ENCODE measurements at places on chromosomes 4 and X.
A peak's percentile ranks its signal among the peaks of the same experiment; 100 is the strongest.

DNA sequence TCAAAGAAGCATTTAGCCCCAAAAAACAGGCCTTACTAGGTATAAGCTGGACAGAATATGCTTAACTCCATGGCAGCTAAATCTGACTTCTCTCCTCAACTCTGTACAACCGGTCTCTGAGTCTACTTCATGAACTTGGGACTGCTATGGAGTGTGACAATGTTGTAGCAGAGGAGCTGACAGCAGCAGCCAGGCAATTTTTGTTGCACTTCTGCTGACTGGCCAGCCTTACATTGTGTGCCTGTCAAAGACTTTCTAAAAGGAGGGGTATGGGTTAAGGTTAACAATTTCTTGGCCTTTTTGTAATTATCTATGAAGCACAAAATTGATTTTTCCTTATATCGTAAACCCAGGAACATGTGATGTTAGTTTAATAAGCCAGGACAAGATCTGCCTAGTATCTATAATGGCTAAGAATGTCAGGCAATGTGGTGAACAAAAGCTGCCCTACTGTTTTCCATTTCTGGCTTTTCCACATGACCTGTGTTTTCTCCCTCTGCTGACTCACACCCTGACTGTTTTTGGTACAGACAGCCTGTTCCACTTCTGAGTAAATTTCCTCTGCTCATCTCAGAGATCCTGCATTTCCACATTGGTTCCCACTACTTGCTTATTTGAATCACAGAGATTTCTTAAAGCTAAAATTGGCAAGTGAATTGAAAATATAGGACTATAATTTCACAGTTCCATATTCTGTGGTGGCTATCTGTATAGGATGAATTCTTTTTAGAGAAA is 9.3 kb downstream of the NOX1 start:
- DNase-seq = no peak

- no peak for DNase-seq
Observed at GRCh38 chr4:52951016-52951415, 88.9 kb downstream of the RASL11B start.

DNA sequence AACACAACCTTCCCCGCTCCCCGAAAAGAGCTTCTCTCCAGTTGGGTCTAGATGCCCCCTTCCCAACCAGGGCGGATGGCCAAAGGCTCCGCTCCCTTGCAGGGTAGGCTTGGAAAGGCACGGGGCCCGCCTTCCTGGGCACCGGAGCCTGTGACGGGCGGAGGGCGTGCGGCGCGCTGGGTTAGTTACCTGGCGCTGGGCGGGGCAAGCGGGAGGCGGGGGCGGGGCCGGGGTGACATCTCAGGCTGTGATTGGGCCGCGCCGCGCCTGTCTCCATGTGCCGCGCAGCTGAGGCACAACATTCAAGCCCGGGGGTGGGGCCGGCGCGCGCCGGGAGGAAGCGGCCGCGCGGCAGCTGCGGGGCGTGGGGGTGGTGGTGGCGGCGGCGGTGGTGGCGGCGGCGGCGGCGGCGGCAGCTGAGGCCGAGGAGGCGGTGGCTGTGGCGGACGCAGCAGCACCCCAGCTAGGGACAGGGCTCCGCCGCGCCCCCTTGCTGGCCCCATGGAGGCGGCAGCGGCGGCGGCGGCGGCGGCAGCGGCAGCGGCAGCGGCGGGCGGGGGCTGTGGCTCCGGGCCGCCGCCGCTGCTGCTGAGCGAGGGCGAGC is at the start of gene REPS2:
TSS of gene REPS2 (plus strand) at position 298 of the 604 bp plus-strand sequence. CDS start at position 502, 204 bp downstream.
- peak; percentile 98 for DNase-seq

DNA sequence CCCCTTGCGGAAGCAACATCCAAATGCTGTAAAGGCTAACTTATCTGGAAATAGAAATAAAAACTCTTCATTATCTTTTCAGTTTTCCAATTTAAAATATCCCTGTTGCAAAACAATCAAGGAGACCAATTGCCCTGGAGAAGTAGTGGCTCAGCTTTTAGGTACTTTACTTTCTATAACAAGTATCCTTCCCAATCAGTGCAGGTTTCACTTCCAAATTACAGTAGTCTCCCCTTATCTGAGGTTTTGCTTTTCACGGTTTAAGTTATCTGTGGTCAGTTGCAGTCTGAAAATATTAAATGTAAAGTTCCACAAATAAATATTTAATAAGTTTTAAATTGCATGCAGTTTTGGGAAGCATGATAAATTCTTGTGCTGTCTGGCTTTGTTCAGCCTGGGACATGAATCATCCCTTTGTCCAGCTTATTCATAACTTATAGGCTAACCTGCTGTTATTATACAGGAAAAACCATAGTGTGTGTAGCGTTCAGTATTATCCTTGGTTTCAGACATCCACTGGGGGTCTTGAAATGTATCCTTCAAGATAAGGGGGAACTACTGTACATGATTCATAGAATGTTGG is 973.1 kb upstream of the GRID2 start:
- no peak for DNase-seq

DNA sequence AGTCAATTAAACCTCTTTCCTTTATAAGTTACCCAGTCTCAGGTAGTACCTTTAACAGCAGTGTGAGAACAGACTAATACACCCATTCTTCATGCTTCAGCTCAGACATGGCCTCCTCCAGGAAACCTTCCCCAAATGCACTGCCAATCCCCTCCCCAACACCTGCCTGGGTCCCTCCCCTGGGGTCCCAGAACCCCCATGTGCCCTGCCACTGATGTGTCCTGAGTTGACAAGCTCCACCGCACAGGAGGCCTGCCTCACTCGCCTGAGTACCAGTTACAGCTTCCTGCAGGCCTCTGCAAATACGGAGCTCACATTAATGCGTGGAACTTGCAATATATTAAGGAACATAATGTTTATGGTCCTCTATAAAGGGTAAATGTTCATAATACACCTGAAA is 34.9 kb upstream of the CRMP1 start:
- DNase-seq = no peak

- DNase-seq = no peak
Observed at GRCh38 chr4:145690610-145691009, 10.7 kb downstream of the C4orf51 start.

GRCh38 chr4:27662426-27662825 is 801.8 kb downstream of the STIM2 start:
- DNase-seq = no peak

DNA sequence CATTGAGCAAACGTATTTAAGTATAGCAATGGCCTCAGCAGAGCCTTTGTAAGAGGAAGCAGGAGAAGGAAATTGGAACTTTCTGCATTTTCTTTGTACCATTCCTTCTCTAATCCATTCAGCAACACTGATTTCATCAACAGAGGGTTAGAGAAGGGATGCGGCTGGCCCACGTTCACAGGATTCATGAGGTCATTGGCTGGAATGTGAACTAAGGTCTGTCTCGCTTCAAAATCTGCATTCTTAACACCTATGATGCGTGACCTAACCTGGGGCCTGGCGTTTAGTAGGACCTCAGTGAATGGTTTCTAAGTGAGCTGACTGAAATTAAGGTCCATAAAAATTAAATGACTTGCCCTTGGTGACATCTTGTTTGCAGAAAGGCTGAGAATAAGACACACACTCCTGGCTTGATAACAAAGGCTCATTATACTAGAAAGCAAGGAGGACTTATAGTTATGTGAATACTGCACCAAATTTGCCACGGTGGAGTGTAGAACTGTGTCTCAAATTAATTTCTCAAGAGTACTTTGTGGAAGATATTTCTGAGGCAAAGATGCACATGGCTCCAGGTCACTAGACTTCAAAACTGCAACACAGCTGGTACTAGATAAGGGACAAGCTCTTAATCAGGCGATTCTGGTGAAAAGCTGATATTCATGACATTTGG is 25.4 kb downstream of the FGFBP1 start:
- DNase-seq = no peak

- no peak for DNase-seq
Observed at GRCh38 chr4:1246111-1246881, 2.6 kb downstream of the CTBP1 start.

DNA sequence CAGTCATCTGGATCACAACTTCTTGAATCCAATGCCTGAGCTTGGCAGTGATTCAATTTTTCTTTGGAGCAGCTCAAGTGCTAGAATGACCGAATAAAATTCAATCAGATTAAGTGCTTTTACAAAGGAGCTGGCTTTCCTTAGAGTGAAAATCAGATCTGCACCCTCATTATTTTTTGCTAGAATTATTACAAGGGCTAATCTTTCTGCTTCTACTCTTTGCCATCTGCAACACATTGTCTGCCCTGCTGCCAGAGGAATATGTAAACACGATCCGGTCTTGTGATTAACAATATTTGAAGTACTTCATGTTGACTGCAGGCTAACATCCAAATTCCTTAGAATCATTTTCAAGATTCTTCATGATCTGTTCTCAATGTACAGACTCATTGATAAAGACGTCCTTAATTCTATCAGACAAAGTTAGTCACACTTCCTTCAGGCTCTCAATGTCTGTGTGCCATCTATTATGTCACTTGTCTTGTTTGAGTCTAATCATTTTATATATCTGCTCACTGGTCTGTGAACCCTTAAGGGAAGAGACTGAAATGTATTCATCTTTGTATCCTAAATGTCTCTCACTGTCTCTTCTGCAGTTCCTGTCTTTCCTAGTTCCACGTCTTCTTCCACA is 531.2 kb downstream of the GALNTL6 start:
- DNase-seq = no peak

DNA sequence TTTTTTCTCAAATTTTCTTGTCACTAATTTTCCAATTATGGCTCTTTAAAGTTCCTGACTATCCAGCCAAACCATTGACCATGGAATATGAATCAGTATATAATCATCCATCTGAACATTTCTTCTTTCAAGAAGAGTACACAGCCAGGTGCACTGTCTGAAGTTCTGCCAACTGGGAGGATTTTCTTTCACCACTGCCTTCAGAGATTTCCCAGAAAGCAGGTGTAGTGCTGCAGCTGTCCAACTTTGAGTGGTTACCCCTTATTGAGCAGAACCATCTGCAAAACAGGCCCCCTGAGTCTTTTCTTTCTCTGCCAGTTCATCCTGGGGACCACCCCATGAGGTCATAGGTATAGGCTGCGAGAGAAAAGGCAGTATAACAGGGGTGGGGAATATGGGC is 1213.2 kb downstream of the RAPGEF2 start:
- DNase-seq = no peak

- DNase-seq = no peak
Observed at GRCh38 chr4:28179126-28179525, 1318.5 kb downstream of the STIM2 start.

DNA sequence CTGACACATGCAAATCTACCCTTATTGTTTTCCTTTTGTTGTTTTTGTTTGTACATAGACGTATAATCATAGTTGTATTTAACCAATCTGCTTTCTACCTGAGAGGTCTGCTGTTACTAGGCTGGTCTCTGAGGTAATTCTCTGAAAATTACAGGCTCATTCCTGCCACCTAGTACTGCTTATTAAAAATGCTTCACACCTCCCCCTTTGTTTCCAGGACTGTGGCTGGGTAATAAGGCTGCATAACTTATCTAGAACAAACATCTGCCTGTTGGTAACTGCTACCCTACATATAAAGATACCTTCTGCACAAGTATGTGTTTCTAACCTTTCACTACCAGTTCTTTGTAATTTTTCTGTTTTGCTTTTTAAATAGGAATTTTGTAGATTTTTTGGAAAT is 34.2 kb downstream of the COX7B2 start:
- peak; percentile 31 for DNase-seq

DNA sequence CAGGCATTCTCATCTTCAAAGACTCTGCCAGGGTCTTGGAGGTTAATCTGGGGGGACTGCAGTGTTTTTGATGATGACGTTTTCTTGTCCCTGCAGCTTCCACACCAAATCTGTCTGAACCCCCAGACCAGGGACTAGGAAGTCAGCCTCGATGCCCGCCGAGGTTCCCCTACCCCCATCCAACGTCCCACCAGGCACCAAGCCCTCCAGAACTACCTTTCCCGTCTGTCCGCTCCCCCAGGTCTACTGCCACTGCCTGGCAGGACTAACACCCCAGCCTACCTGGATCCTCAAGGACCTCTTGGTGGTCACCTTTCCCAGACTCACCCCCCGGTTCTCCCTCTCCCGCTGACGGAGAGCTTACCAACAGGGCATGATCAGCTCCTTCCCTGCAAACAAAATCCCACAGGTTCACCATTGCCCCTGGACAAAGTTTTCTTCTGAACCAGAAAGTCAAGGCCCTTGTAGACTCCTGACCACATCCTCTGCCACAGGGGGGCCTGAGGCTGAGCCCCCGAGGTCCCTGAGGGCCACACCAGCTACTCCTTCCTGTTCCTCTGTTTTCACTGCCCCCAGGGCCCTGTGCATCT is 40.9 kb downstream of the HMX1 start:
- no peak for DNase-seq

GRCh38 chrX:12894074-12895030 is 12.1 kb upstream of the TLR8 start:
- DNase-seq = no peak

- no peak for DNase-seq
Observed at GRCh38 chr4:78065508-78066192, 8.5 kb downstream of the FRAS1 start.

GRCh38 chr4:3176367-3177229 is 72.4 kb upstream of the MSANTD1 start:
- DNase-seq = no peak

DNA sequence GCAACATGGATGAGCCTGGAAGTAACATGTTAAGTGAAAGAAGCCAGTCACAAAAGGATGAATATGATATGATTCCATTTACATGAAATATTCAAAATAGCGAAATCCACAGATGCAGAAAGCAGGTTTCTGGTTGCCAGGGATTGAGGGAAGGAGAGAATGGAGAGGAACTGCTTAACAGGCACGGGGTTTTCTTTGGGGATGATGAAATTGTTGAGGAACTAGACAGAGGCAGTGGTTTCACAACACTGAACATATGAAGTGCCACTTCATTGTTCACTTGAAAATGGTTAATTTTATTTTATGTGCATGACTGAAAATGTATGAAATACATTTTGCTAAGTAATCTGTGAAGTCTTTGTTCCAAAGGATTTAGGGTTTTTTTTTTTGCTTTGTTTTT is 182.5 kb upstream of the TBL1X start:
- DNase-seq = peak; percentile 10

DNA sequence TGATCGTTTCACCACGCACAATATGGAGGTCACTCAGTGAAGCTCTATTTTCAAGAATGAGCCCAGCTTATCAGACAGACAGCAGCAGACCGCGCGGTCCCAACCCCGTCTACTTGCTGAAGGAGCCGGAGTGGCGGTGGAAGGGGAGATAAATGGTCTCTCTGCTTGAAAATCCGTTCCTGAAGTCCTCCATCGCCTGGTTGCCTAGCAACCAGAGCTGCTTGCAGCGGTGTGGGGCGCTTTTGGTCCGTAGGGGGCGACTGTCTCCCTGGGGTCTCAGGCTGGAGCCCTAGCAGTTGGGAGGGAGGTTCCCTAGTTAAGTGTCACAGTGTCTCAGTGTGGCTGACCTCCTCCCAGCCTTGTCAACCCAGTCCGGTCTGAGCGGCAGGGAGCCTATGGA is 8.3 kb upstream of the DLG3 start:
- DNase-seq = peak; percentile 45

DNA sequence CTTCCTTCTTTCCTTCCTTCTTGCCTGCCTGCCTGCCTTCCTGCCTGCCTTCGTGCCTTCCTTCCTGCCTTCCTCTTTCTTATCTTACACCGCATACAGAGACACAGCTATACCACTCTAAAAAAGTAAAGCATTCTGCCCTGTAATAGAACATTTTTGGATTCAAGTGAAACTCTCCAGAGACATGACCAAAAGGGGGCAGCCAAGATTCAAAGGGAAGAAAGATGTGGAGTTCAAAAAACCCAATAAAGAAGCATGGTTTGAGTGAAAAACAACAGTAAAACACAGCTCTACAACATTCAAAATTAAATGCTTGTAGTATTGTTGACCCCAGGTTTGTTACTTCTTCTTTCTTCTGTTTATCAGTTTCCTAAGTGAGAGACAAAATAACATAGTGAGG is 914.9 kb upstream of the PCDH7 start:
- DNase-seq = no peak

GRCh38 chrX:104935581-104935980 is 284.9 kb downstream of the TEX13A start:
- no peak for DNase-seq

GRCh38 chr4:120354381-120354780 is 287.7 kb upstream of the MAD2L1 start:
- no peak for DNase-seq

All from NCI-H526 (cell line).